ENCODE measurements at places on chromosomes 1 and 21.
A peak's percentile ranks its signal among the peaks of the same experiment; 100 is the strongest.

GRCh38 chr1:154719586-154720327 is 111.8 kb upstream of the ADAR start:
- DNase-seq, result no peak

DNA sequence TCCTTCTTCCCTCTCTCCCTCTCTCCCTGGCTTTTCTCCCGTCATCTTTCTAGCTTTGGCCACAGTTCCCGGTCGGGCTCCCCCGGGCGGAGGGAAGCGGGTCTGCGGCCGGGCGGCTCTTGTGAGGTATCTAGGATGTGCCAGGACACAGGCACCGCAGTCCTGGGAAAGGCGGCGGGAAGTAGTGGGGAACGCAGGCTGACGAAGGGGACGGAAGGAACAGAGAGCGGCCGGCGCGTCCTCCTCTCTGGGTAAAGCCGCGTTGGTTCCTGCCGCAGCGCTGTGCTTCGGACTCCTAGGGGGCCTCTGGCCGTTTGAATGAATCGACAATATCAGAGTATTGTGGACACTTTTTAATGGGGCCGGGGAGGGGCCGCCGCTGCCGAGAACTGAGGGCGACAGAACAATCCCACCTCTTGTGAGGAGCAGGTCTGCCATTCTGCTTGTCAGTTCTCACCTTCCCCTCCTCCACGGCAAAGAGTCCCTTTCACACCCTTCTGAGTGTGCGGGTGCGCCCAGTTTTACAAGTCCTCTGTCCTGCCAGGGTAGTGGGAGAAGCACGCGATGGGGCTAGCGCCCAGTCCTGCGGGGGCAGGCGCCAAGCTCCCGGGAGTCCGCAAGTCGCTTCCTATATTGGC is 1.2 kb upstream of the LHX9 start:
- no peak for DNase-seq

GRCh38 chr1:231723146-231723545 is 96.6 kb downstream of the DISC1 start:
- no peak for DNase-seq

DNA sequence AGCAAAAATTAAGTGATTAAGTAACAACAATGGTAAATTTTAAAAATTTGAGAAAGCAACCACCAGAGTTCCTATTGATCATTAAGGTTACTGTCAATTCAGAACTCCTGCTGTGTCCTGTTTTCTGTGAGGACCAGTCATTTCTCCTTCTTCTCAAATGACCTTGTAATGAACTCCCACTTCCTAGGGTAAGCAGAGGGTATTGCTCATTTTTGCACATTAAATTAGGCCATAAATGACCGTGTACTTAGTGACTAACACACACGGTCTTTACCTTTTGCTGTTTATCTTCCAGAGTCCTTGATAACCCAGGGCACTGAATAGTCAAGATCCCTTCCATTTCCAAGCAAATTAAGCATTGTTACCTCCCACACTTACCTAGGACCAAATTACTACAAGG is 227.5 kb upstream of the LYPLAL1 start:
- DNase-seq, result no peak

GRCh38 chr1:213876531-213876930 is 111.2 kb upstream of the PROX1 start:
- no peak for DNase-seq

- DNase-seq, result no peak
Measured at GRCh38 chr1:182185842-182186756, 124.6 kb upstream of the ZNF648 start.

- DNase-seq, result no peak
Measured at GRCh38 chr1:78758506-78758905, 108.9 kb downstream of the IFI44 start.

GRCh38 chr1:36089393-36090121 is 865 bp downstream of the ADPRS start:
- no peak for DNase-seq

DNA sequence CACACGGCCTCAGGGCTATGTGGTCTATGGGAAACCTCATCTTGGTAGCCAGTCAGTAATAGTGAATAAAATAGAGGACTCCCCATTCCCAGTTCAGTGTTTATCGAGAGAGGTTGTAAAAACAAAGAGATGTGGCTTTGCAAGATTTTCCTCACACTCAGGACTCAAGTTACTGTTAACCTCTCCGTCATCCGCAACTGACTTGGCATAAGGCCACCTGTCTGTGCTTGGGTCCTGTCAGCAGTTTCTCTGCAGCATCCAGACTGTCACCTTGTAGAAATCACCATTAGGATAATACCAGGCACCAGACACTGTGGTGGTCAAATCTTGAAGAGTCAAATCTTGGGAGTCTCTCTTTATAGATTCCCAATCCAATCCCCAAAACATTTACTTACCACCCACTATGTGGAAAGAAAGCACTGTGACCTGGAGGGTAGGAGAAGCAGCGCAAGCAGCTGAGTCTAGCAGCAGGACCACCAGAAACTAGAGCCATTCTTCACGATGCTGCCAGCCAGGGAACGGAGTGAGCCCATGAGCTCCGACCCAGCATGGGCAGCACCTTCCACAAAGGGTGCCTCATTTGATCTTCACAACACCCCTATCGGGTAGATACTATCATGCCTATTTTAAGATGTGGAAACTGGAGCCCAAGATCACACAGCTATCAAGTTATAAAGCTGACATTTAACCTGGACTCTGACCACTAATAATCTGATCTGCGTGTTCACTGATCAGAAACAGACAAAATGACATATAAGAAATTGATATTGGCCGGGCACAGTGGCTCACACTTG is 5.6 kb upstream of the GPR25 start:
- no peak for DNase-seq

DNA sequence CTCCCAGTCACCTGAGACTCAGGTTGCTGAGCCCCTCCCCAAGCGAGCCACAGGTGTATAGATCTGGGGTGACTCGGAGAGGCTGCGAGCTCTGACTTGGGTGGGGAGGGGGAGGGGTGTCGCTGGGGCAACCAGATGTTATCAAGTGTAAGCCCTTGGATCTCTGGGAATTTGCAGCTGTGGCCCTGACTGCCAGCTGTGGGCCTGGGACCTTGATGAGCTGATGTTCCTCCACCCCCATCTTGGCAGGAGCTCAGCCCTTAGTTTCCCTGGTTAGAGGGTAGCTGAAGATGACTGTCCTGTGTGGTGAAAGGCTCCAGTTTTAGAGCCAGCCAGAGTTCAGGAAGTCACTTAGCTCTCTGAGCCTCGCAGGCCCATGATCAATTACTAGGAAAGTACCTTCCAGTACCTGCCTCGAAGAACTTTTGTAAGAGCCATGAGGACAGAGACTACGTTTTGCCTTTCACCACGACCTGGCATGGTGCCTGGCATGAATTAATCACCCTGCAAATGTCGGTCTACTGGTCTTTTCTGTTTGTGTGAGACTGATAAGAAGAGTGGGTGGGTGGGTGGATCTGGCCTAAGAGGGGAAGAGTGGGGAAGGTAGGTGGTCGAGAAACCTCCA is 55.8 kb downstream of the YARS1 start:
- no peak for DNase-seq

- DNase-seq, result no peak
Measured at GRCh38 chr21:39934895-39935294, 67.7 kb downstream of the PCP4 start.

DNA sequence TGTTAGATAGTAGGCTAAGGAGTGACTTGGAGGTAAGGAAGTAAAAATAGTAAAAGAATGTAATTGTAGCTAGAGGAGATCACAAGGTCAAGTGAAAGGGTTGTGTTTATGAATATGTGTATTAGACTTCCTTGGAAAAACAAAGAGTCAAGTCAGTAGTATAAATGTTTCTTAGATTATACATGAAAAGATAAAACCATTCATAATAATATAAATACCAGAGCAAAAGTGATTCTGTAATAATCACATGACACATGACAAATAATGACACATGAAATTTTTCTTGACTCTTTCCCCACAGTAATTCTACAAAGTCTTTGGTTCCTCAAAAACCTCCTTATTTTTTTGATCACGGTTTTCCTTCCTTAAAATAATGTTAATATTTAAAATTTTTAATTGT is 56.4 kb downstream of the IVNS1ABP start:
- DNase-seq, result no peak

- no peak for DNase-seq
Measured at GRCh38 chr1:225601902-225602589, 50.9 kb downstream of the ENAH start.

- DNase-seq, result no peak
Measured at GRCh38 chr1:82423174-82423815, 622.6 kb downstream of the ADGRL2 start.

- peak; percentile 13 for DNase-seq
Measured at GRCh38 chr1:77282187-77282865, 507 bp downstream of the AK5 start.

GRCh38 chr1:70497152-70497551 is 86.1 kb downstream of the CTH start:
- DNase-seq, result no peak

DNA sequence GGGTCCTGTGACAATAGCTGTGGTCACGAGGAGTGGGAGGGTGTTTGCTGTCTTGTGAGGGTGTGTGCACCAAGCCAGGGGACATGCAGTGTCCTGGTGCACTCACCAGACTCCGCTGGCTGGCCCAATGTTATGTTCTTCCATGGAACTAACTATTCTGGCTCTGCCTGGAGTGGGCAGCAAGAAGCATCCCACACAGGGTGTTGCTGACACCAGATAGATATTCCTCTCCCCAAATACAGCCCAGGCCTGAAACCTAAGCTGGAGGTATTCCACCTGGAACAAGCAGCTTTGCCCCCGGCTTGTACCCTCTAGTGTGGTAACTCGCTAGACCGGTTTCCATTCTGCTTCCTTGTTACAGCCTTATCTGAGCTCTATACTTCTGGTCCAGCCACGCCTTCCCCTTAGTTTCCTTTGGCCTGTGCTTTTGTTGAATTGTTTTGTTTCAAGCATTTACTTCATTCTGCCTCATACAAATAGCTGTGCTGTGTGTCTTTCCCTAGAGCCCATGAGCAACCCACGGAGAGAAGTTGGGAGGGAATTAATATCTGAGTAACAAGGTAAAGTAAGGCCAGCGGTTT is 14.7 kb upstream of the LY9 start:
- no peak for DNase-seq

- DNase-seq, result no peak
Measured at GRCh38 chr1:114196992-114197907, 43.6 kb upstream of the SYT6 start.

GRCh38 chr1:113035086-113035485 is 37.9 kb upstream of the LRIG2 start:
- no peak for DNase-seq

Measured in T-helper 9 cell (primary cell).